ENCODE measurements at places on chromosomes 5 and 9.

GRCh38 chr5:143514616-143515335 is 111.3 kb upstream of the NR3C1 start:
- no peak for DNase-seq

DNA sequence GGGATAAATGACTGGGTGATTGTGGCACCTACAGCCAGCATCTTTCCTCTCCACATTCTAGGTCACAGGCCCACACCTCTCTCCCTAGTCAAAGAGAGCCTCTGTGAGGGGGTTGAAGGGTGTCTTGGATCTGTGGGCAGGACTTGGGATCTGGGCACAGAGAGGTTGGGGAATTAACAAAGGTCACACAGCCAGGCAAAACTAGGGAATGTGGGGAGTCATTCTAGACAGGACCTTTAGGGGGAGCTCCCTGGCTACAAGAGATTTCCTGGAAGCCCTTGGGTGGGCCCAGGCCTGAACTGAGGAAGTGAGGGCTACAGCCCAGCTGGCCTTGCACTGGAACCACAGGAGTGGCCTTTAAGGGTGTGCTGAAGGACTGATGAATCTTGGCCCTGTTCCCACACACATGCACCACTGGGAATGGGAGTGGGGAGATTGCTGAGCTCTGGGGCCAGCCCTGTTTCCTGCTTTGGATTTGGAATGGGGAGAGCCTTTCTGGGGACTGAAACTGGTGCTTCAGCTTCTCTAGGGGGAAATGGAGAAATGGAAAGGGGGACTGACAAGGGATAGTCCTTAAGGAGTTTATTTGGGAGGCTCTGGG is 12.4 kb upstream of the CXXC5 start:
- peak; percentile 88 for DNase-seq

- no peak for DNase-seq
Measured at GRCh38 chr5:112479418-112479817, 60.3 kb upstream of the EPB41L4A start.

DNA sequence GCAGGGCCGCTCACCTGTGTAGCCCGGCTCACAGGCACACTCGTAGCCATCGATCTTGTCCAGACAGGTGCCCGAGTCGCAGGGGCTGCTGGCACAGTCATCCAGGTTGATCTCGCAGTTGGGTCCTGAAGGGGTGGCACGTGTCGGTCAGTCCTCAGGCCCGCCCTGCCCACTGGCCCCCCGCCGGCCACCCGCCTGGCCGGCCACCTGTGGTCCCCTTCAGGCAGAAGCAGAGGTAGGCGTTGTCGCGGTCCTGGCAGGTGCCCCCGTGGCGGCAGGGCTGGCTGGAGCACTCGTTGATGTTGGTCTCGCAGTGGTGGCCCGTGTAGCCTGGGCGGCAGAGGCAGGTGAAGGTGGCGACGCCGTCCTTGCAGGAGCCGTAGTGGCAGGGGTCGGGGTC is 30.6 kb downstream of the NOTCH1 start:
- DNase-seq = no peak

GRCh38 chr9:37920471-37921167 is 16.7 kb upstream of the SLC25A51 start:
- no peak for DNase-seq

DNA sequence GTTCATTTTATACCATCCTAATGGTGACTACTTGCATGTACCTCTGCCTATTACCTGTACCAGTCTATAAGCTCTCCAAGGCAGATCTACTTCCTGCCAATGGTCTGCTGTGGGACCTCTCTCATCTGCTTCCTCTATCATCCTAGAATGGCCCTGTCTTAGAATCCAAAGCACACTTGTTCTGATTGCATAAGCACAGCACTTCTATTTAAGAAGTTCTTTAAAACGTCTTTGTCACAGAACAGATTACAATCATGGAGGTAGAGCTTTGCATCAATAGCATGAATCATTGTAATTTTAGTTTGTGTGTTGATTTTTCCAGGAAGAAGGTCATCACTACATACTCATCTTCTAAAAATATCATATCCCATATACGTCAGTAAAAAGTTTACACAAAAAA is 131.8 kb upstream of the ACOT12 start:
- DNase-seq = no peak

DNA sequence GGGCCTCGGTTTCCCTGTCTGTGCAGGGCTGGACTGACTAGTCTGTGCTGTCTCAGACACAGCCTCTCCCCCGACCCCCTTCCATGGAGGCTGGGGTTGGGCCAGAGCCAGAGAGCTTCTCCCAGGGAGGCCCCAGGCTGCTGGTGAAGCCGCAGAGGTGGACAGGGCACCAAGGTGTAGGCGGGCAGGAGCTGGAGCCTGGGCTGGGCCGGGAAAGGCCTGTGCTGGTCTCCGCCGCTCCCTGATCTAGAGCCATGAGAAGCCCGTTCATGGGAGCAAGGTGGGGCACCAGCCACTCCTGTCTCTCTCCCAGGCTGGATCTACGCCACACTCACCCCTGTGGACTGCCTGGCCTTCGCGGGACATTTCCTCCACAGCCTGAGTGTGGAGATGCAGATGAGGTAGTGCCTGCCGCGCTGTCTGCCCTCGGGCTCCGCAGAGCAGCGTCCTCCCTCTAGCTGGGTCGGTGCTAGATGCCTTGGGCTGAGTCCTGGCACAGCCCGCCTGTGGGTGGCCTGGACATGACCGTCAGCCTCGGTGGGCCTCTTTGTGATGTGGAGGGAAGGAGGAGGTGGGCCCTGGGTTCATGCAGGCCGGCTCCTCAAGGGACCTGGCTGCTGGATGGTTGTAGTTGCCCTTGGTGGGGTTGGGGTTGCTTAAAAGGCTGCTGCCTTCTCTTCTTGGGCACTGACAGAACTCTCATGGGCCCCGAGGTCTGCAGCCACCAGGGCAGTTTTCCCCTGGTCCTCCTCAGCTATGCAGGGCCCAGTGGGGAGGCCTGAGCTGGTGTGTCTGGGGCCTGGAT is 79.4 kb downstream of the PHF2 start:
- peak; percentile 18 for DNase-seq

DNA sequence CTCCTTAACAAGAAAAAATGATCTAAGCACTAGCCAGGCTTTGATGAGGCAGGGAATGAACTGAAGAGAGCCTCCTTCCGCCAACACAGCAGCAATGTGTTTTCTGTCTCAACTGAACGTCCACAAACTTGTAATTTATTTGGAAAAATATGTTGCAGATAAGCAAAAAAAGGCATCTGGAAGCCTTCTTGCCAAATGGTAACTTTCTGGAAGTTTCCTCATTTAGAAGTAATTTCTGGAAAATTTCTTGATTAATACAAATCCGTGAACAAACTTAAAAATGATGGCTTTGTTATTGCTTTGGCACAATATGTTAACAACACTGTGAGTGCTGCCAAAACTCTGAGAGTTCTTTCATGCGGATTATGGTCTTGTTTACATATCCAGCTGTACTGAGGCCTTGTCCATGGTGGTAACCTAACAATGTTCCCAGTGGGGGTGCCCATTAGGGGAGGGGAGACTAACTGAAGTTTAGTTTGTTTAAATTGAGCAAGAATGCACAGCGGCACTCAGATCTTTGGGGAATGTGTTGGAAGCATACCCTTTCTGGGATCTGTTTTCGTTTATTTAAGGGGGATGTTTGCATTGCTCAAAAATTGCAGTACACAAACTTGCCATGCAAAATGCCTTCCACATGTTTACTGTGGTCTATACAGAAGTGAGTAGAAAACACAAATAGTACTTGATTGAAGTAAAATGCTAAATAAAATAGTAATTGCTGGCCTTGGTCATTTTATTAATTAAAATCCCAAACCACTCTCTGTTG is 334.7 kb downstream of the NR2F1-AS1 start:
- DNase-seq = peak; percentile 79

- DNase-seq = no peak
Measured at GRCh38 chr5:168123631-168124528, 167.6 kb upstream of the WWC1 start.

DNA sequence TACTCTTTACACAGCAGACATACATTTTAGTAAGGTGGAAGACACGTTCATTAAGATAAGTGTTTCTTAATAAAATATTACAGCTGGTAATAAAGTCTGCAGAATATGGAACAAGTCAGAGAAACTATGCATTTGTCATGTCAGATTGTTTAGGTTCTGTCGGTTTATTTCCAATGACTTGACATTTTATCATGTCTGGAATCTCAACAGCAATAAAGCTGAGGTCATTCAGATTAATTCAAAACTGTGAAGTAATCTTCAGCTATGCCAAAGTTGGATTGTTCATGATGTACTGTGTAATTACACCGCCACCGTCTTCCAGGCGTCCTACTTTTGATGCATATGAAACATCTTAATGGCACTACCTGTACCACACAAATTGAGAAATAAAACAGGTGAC is 1032.6 kb downstream of the CDH12 start:
- DNase-seq = no peak

DNA sequence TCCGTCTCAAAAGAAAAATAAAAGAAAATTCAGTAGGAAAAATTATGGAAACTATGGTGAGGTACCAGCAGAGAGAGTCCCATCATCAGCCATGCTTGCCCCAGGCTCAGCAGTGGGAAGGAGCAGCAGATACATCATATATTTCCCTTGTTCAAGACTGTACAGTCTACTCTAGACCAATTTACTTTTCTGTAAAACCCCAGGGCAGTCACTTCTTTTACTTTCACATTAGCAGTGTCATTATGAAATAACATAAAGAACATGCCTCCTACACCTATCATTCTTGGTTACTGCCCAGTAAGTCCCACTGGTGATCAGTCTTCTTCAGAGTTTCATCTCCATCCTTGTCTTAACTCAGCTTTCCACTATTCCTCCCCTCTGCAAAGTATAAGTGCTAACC is 1145.0 kb downstream of the MAT2B start:
- DNase-seq = no peak

GRCh38 chr9:122121391-122121790 is 28.3 kb upstream of the TTLL11 start:
- no peak for DNase-seq

GRCh38 chr5:151086905-151087360 is 6.1 kb upstream of the TNIP1 start:
- no peak for DNase-seq

DNA sequence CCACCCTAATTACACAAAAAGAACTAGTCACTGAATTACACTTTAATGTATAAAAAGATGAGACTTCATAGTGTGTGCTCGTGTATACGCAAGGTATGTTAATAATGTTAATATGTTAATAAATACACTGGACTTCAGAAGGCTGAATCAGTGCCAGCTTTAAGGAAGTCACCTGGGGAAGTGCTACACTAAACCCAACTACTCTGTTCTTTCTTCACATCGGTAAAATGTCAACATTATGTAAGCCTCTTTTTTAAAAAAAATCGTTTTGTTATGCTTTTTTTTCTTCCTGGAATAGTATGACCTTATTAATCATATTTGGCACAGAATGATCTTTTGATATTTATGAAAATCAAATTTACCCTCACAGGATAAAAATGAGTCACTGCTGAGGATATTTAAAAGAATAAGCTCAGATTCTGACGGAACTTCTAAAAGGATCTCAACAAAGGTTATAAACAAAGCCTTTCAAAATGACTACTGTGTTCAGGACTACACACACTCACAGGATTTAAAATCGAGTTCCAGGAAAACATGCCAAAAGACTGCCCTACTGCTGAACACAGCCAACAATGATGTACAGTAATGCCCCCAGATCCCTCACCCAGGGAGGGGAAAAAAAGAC is 75.9 kb downstream of the AUH start:
- no peak for DNase-seq

GRCh38 chr9:81686614-81687520 is 2.5 kb downstream of the TLE1 start:
- peak; percentile 87 for DNase-seq

DNA sequence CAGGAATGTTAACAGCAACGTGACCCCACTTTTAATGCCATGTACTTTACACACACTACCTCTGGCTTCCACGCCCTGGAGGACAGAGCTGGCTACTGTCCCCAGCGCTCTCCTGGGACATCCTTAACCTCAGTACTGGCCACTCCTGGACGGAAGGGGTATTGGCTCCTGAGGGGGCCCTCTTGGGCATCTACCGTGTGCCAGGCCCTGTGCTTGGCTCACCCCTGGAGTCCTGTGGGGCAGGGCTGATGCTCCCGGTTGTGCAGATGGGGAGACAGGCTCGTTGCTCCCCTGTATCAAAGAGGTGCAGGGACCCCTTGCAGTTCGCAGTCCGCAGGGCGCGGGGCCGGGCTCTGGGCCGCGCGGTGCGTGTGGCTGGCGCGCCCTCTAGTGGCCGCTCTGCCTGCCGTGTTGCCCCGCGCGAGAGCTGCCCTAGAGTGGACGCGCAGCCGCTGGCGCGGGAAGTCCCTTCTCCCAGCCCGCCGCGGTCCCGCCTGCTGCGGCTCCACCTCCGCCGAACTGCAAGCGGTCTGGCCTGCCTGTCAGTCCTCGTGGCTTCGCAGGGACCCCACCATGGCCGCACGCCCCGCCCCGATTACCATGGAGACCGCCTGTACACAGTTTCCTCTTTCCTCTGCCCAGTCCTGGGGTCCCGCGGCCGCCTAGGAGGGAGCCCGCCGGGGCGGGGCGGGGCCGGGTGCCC is at the start of gene WDR38:
WDR38 (plus strand) TSS at position 632 of the 703 bp plus-strand sequence. CDS start 72 bp downstream, outside the sequence.
- peak; percentile 87 for DNase-seq

DNA sequence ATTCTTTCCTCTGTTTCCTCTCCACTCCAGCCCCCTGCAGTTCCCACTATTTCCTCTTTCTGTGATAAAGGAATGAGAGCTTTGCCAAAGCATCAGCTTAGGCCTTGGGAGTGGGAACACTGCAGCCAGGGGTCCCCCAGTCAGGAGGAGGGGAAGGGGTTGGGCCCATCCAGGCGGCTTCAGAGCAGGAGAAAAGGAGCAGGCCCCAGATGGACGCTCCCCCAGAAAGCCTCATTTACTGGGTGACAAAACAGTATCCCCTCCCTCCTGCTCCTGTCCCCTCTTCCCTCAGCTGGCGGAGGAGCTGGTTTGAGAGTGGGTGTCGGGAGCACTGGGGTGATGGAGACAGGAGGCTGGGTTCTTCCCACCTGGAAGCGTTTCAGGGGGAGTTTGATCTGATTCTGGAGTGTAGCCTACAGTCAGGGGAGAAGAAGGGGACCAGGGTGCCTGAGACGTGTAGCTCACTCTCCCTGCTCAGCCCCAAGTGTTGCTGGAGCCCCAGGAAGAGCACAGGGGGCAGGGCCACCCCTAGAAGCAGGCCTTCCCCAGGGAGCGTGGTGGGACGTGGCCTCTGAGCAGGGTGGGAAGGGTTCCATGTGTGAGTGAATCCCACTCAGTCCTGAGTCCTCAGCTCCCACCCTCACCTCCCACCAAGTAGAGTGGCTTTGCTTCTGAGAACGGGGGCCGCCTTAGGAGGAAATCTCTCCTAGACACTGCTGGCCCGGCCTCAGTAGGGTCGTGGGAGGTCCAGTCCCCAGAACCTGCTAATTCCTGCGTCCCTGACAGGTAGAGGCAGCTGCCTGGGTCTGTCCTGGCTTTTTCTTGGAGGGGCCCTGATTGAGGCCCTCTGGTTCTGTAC is 173.1 kb downstream of the CACNA1B start:
- DNase-seq = no peak

DNA sequence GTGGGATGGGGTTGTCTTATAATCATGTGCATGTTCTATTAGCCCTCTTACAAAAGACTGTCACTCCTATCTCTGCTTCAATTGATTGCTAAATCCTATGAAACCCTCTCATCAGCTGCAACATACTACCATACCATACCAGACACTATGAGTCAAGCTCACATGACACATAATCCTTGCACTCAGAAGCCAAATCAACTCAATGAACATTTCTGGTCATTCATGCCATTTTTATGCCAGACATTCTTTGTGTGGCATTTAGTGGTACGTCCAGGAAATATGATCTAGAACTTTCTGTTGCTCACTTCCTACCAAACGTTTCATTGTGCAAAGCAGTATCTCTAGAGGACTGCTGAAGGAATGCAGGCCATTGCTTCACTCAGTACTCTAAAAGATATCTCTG is 159.2 kb upstream of the GNA14 start:
- no peak for DNase-seq

Measured in femur (tissue), 1 donor.